Brain (organoid and tissue), 16 donors: ENCODE measurements at places on chromosomes 5 and 9.
A peak's percentile ranks its signal among the peaks of the same experiment; 100 is the strongest.

GRCh38 chr5:17169507-17169906 lies 47.9 kb upstream of the BASP1 start:
- peak; percentile 25 for DNase-seq

GRCh38 chr5:65075623-65076250 lies 307.0 kb downstream of the CWC27 start:
- DNase-seq: no peak

- no peak for DNase-seq
Measured at GRCh38 chr9:137217276-137218211, 4.5 kb downstream of the RNF208 start.

- DNase-seq: no peak
Measured at GRCh38 chr5:10630126-10630525, 66.3 kb downstream of the ANKRD33B start.

DNA sequence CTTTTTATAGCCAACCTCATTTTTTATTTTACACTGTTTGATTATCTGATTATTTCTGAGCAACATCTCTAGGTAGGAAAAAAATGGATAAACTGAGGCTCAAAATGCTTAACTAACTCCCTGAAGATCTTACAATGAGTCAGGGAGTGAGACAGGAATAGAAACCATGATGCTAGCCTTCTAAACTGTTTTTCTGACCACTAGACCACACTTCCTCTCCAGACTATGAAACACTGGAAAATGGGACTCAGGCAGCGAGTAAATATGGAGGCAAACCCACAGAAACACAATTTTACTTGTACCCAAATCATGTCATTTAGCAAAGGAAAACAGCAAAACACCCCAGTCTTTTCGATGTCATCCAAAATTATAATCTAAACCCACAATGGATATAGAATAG lies 129.9 kb upstream of the ANKH start:
- DNase-seq: no peak

DNA sequence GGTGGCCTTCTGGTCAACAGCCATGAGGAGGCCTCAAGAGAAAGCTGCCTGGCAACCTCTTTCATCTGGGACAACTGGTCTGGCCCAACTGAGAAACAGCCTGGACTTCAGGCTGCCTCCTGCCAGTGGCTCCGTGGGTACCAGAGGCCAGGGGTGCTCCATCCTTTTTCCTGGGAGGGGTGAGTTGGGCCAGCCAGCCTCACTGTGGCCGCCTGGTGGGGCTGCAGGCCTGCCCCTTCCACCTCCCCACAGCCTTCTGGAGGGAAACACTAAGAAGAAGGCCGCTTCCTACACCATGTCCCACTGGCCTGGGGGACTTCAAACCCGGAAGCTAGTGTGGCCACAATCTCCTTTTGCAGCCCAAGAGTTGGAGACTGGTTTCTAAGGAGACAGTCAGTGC lies 13.8 kb upstream of the NKD2 start:
- DNase-seq: no peak

GRCh38 chr9:108621991-108622855 lies 233.6 kb downstream of the ACTL7B start:
- no peak for DNase-seq

GRCh38 chr5:588406-588995 lies 23.6 kb upstream of the CEP72 start:
- DNase-seq: no peak

GRCh38 chr9:113989017-113989713 lies 88.9 kb downstream of the AMBP start:
- no peak for DNase-seq

DNA sequence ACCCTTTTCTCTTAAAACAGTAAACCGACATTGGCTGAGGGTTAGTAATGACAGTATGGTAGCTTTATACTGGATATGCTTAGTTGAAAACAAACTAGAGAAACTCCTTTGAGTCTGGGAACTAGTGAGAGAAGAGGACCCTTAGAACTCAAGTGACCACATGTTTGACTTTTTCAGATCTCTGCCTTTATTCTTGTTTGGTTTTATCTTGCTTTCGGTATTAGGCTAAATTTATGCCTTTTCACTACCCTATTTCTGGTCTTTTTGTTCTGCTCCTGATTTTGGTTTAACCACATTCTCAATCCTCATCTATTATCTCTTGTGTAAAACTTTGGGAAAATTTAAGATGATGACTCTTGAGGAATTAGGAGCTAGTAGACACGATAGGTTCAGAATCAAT lies 11.0 kb downstream of the SNAPC3 start:
- no peak for DNase-seq

GRCh38 chr9:107176436-107177151 lies 106.5 kb upstream of the RAD23B start:
- peak; percentile 96 for DNase-seq

DNA sequence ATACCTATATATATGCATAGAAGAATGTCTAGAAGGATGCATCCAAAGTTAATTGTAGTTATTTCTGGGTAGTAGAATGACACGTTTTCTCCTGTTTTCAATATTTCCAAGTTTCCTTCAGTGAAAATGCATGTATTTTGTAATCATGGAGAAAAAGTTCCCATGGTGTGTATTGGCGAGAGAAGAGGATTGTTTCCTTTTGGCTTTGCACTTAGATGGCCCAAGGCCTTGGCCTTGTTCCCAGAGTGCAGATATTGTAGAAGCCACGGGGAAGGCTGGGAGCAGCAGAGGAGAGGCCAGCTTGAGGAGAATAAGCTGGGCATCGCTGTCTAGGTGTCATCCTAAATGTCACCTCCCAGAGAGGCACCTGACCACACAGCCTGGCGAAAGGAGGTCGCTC lies 44.0 kb downstream of the IRF1 start:
- no peak for DNase-seq

DNA sequence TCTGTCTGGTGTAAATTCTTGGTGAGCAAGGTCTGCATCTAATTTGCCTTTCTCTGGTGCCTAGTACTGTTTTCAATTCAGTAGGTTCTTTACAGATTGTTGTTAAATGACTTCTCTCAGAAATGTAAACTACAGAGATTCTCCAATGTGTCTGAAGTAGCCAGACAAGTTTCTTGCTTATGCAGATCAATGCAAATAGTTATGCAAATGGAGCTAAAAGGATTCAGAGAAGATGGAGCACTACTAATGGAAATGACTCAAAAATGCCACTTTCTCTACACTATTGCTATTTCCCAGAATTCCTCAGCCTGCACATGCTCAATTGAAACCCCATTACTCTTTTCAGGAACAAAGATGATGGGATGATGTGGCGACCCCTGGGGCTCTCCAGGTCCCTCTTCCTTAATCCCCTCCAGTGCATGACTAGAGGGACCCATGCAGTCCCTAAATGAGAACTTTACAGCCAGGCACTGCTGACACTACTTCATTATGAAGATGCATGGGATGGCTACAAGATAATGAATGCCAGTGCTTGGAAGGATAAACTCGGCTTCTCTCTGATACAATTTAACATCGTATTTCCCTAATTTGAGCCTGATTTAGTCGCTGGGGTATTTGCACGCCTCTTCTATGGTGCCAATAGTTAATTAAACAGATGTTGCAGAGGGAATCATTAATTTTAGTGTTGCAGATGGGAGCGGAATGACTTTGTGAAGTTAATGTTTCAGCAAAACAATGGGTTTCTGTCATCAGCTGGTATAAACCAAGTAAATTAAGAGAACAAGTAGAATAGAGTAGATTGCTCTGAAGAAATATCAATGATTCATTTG lies 753.2 kb downstream of the TLR4 start:
- no peak for DNase-seq

DNA sequence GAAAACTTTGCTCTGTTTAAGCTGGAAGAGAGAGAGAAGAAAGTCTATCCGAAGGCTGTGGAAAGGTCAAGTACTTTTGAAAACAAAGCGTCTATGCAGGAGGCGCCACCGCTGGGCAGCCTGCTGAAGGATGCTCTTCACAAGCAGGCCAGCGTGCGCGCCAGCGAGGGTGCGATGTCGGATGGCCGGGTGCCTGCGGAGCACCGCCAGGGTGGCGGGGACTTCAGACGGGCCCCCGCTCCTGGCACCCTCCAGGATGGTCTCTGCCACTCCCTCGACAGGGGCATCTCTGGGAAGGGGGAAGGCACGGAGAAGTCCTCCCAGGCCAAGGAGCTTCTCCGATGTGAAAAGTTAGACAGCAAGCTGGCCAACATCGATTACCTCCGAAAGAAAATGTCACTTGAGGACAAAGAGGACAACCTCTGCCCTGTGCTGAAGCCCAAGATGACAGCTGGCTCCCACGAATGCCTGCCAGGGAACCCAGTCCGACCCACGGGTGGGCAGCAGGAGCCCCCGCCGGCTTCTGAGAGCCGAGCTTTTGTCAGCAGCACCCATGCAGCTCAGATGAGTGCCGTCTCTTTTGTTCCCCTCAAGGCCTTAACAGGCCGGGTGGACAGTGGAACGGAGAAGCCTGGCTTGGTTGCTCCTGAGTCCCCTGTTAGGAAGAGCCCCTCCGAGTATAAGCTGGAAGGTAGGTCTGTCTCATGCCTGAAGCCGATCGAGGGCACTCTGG lies 32.6 kb downstream of the CD180 start:
- DNase-seq: no peak

- no peak for DNase-seq
Measured at GRCh38 chr5:43110606-43111170, 10.0 kb upstream of the ZNF131 start.
